ENCODE measurements at places on chromosomes 11 and 22. TPM values are rescaled to one million over a fixed set of nuclear protein-coding genes. Genes with fewer than 3 reads are reported as not detected.

- DNase-seq = no peak
Measured at GRCh38 chr11:69635804-69636511, 5.0 kb upstream of the CCND1 start.

POU2AF1 gene
- polyA plus RNA-seq = 1.0 TPM

GRCh38 chr11:119166368-119167076, 2.0 kb upstream of the NLRX1 start:
- no peak for DNase-seq

GNAZ gene
- 12.2 TPM for polyA plus RNA-seq

SERPING1 gene
- 806 TPM for polyA plus RNA-seq

- DNase-seq = no peak
Measured at GRCh38 chr11:61198361-61198760, 5.0 kb upstream of the PGA3 start.

- no peak for DNase-seq
Measured at GRCh38 chr11:832529-833113, at the start of gene CD151. TSS of gene CD151 (plus strand) at chr11:832952. CDS start at chr11:836070, 3,118 bp downstream.

DNA sequence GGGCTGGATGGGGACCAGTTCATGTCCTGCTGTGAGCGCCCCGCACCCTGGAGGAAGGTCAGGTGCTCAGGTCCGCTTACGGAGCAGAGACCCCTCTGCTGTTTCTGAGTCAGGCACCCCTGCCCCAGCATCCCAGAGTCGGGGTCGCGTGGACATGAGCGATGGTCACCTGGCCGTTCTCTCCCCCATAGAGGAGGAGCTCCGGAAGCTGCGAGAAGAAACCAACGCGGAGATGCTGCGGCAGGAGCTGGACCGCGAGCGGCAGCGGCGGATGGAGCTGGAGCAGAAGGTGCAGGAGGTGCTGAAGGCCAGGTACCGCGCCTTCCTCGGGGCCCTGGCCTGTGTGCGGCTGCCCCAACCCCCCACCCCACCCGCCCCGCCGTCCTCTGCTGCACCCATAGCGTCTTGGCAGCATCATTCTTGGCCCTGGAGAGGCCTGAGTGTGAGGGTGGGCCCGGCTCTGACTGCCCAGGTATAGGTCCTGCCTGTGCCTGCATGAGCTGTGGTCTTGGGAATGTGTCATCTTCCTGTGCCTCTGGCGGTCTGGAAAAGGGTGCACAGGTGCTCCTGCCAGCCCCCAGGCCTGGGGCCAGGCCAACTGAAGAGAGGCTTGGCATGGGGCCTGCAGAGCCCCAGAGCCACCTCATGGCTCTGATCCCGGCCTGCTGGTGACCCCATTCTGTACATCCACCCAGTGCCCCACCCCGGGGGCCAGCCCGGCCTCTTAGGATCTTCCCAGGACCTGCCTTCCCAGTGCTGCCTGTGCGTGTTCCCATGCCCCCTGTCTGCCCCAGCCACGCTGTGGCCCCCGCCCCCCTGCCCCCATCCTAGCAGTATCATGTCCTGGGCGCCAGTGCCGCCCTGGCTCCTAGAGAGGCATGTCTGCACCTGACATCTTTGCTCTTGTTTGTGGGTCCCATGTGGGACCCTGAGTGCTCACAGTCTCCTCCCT, 38.1 kb downstream of the GRAMD4 start:
- DNase-seq = no peak

GRCh38 chr11:73795925-73796632, 8.4 kb downstream of the MRPL48 start:
- DNase-seq = no peak

DNA sequence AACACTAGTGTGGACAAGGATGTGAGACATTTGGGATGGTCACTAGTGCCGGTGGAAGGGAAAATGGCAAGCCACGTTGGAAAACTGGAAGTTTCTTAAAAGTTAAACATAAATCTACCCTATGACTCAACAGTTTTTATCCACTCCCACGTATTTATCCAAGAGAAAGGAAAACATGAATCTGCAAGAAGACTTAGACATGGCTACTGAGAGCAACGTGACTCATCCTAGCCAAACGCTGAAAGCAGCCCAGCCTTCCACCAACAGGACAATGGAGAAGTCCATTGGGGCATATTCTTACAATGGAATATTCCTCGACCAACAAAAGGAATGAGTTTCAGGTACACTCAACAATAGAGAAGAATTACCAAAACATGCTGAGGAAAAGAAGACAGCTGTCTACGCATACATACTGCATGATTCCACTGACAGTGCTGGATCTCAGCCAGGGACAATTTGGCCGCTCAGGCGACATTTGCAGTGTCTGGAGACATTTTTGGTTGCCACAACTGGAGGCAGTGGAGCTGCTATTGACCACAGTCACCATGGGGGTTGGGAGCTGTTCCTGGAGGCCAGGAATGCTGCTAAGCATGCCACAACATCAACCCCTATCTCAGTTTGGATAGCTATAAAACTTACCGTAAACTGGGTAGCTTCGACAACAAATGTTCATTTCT, 21.2 kb downstream of the SYT13 start:
- DNase-seq = no peak

GRCh38 chr11:66743271-66743968, 14.4 kb upstream of the SPTBN2 start:
- DNase-seq = no peak

NPTXR gene
- polyA plus RNA-seq = 15.1 TPM

DNA sequence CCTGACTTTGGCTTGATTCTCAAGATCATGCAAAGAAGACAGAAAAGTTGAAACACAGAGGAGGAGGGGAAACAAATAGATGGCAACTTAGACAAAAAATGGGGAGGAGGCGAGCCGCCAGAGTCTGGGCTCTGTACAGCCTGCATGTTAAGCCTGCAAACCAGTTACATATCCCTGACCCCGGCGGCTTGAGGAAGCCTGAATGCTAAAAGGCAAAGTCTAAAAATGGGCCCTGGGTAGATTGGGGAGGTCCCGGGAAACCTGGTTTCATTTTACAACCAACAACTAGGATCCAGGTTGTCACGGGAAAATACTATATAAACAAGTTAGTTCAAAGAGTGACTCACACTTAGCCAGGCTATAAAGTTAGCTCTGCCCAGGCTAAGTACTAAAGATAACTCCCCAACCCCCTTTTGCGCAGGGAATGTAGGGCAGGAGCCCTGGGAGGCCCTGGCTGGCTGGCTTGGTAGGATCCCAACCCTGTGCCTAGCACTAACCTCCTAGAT, 18.8 kb upstream of the ZBTB16 start:
- DNase-seq = no peak

DNA sequence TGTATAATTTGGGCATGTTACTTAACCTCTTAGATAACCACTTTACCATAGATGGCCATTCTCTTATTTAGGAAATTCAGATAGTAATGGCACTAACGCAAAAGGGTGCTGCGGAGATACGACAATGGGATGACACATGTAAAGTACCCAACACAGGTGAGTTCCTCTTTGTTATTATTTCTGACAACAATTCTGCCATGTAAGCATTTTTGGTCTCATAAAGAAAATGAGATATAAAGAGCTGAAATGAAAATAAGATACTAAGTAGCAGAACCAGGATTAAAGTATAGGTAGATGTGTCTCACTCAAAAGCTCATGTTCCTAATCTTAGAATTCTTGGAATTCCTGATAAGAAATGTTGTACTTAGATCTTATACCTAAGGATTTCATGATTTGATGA, 260.2 kb upstream of the CCDC90B start:
- no peak for DNase-seq

DNA sequence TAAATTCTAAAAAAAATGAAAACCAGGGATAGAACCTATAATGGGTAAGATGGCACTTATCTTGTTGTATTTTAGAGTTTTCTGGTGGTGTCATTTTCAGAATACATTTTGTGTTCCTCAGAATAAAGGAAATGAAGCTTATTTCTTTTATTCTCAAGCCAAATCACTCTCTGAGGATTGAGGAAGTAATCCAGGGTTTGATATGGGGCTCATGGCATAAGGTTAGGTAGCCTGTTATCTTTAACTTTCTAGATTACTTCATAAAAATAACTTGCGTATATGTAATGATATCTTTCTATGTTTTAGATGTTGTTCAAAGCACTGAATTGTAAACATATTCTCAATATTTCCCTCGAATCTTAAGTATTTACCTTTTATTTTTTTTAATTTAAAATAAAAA, 33.5 kb downstream of the PDE3B start:
- no peak for DNase-seq

DNA sequence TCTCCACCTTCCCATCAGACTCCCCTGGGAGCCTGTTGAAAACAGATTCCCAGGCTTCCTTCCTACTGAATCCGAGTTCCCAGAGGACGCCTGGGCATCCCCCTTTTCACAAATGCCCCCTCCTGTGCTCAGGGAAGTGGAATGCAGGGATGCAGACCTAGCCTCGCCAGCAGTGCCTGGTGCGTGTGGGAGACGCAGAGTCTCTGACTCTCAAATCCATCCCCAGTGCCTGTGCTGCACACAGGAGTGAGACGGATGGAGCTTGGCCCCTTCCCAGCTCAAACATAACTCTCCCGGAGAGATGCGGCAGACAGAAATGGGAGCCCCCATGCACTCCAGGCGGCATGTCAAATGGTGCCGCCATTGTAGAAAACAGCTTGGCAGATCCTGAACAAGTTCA, 62.6 kb downstream of the CTTN start:
- no peak for DNase-seq

DNA sequence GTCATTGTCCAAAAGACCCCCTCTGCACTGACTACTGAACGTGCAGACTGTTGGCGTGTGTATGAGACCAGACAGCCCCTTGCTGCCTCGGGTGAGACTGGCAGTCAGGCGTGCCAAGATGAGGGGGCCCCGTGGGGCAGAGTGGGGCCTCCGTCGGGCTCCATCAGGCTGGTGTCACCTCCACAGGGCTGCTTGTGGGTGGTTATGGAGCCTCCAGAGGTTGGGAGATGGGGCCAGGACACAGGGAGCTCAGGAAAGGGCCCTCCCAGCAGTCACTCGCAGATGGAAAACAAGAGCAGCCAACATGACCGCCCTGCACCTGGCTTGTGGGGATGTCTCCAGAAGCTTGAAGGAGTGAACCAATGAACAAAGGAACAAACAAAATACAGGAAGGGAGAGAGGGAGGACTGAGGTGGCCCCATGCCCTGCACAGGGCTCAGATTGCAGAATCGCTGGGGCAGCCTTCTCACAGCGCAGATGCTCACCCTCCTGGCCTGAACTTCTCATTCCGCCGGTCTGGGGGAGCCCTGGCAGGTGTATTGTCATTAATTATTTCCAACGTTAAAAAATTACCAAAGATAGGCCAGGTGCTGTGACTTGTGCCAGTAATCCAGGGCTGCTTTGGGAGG, 5.5 kb upstream of the PHLDA2 start:
- DNase-seq = no peak

DNA sequence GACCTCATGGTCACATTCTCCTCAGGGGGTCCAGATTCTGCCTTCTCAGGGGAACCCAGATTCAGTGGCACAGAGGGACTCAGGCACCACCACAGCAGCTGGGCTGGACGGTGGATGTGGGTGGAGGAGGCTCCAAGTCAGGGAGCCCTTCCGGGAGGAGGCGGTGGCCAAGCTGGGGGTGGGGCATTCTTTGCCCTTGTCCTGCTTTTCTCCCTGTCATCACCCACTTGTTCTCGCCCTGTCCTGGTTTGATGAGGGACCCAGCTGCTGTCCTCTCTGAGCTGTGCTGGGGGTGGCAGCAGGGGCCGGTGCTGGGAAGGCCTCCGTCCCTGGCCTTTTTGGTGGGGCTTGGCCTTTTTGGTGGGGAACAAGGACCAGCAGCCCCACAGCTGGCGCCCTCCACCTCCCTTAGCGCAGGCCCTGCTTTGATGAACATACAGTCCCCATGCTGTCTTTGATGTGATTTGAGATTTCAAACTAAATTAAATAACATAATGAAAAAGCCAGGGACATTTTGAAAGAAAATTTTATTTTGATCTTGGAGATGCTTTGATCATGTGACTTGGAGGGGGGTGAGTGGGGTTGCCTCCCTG, 1168.2 kb downstream of the BRD1 start:
- DNase-seq = no peak

SORL1 gene
- polyA plus RNA-seq = 7.5 TPM

DNA sequence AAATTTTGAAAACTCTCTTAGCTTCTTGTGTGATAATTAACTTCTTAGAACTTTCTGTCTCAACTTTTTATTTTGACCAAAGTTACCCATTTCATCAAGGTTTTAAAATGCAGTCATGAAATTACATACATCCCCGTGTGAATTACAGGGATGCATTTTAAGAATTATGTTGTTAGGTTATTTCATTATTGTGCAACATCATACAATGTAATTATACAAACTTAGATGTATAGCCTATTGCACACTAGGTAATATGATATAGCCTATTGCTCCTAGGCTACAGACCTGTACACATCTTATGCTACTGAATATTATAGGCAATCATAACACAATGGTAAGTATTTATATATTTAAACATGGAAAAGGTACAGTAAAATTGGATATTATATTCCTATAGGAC, 228.1 kb upstream of the C11orf87 start:
- no peak for DNase-seq

DNA sequence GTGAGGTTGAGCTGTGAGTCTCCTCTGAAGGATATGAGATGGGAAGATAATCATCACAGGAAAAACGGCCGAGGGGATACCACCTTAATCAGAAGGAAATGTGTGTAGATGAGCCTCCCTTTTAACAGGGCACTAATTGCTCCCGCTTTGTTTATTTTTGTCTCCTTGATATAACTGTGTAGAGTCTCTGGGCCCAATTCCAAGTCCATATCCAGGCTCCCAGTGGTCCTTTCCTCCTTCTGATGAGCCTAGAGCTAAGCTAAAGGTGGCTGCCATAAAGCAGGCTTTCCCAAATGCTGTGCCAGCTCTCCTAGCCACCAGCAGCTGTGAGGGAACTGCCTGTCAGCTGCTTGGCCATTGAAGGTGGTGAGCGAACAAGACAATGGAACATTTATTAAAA, 17.1 kb upstream of the CCDC90B start:
- DNase-seq = no peak

OR51B5 gene
- polyA plus RNA-seq = not detected

GRCh38 chr11:127493330-127494022, 492.9 kb upstream of the KIRREL3 start:
- DNase-seq = no peak

- no peak for DNase-seq
Measured at GRCh38 chr11:104164028-104164520, at the start of gene PDGFD. TSS of gene PDGFD (minus strand) at chr11:104164147.

RBFOX2 gene
- polyA plus RNA-seq = 86.5 TPM

GRCh38 chr11:117219455-117219854, 12.4 kb downstream of the PCSK7 start:
- no peak for DNase-seq

GRCh38 chr22:29541845-29542244, 11.7 kb downstream of the THOC5 start:
- no peak for DNase-seq

GRCh38 chr22:20549232-20549841, 41.9 kb downstream of the MED15 start:
- DNase-seq = no peak

Measured in urinary bladder (tissue), 4 donors.